Activated CD8-positive, alpha-beta memory T cell treated with anti-CD3 and anti-CD28 coated beads for 1 hour (primary cell): ENCODE measurements at places on chromosomes 11 and 22.

DNA sequence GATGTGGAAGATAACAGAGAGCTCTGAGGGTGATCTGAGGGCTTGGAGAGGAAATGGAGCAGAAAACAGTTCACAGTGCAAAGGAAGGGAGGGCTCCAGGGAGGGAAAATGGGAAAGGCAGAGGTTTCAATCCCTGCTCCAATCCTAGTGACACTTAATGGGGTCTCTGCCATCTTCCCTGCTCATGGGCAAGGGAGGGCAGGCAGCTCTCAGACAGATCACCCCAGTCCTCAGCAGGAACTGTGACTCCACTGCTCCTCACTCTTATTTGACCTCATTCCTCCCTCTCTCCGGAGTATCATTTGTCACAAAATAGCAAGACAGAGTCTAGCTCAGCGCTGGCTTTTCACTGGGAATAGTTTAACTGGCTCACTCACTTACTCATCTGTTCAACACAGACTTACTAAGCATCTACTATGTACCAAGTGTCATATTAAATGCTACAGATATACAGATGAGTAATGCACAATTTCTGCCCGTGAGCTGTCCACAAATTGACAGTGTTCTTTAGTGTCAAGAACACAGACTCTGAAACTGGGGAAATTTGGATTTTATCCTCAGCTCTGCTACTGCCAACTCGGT is 817.4 kb downstream of the OPCML start:
- DNase-seq = no peak

DNA sequence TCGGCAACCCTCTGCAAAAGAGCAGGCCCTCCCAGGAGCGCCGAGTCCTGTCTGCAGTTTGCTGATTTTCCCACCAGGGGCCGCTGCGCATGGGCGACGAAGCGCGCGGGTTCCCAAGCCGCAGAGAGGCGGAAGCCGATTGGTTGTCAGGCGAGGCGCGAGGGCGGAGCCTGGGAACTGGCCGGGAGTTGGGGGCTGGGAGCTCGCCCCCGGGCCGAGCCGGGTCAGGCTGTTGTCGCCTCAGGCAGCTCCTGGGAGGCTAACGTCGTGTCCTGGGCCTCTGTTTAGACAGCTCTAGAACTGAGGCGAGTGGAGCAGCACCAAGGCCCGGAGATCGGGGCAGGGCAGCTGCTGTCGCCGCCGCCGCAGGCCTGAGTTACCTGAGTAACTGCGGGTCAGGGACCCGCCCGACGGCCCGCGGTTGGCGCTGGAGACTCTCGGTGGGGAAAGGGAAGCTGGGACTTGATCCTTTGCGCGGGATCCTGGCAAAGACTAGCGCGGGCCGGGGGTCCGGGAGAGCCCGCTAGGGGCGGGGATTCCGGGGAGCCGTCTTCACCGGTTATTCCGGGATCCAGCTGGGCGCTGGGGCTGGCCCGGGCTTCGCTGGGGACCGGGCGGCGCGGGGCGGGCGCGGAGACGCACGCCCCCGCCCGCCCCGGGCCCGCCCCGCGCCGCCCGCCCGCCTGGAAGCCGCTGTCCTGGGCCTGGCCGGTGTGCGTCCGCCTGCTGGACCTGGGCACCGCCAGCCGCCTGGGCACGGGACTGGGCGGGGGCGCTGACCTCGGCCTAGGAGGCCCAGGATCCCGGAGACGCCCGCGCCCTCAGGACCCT is at the start of gene STIM1:
TSS of gene STIM1 (plus strand) at position 688 of the 831 bp plus-strand sequence. CDS start 607 bp downstream, outside the sequence.
- DNase-seq = peak; percentile 96

GRCh38 chr11:10887307-10887706 is 29.5 kb upstream of the ZBED5 start:
- DNase-seq = no peak

DNA sequence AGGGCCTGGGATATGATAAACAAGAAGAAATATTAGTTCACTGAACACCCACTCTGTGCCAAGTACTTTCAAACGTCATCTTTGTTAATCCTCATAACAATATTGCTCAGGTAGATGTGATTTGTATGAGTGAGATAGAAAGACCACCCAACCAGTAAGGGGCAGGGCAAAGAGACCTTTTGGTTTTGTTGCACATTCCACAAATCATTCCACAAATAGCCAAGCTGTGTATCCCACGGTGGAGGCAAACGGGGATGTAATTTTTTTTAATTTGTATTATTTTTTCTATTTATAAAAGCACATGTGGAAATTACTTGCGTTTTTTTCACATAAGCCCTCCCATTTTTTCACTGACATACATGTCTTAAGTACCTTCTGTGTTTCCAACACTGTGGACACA is 29.0 kb downstream of the LAYN start:
- DNase-seq = no peak

- DNase-seq = no peak
Measured at GRCh38 chr11:26909991-26910591, 83.8 kb upstream of the FIBIN start.

GRCh38 chr22:36237462-36238372 is 1.6 kb downstream of the APOL2 start:
- no peak for DNase-seq

DNA sequence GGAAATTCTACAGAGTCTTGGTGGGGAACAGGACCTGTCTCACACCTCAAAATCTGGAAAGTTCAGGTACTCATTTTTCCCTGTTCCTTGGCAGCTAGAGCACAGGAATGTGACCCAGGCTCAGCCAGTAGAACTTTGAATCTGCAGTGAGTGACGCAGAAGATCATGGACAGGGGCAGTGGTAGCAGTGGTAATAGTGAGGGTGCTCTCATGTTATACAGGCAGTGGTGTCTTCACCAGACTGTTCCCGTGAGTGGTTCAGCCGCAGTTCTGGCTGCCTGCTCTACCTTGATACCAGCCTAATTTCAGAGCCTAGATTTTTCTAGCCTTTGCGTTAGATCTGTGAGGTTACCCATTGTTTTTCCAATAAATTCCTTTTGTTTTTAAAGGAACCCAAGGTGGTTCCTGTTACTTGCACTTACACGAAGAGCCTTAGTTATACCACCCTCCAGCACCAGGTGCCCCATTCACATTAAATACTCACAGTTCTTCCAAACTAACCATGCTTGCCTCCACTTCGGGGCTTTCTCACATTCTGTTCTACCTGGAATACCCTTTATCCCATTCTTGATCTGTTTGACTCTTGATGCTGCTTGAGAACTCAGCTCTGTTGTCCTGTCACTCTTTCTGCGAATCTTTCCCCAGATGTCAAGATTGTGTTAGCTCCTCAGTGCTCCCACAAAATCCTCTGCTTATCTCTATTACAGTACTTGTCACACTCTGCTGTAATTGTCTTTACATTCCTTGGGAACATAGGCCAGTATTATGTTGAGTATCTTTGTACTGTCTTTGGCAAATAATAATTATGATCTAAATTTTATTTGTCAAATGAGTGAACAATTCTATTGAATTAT is 47.8 kb downstream of the SWAP70 start:
- DNase-seq = no peak

GRCh38 chr22:45006964-45007390 is 2.8 kb downstream of the PHF21B start:
- no peak for DNase-seq

DNA sequence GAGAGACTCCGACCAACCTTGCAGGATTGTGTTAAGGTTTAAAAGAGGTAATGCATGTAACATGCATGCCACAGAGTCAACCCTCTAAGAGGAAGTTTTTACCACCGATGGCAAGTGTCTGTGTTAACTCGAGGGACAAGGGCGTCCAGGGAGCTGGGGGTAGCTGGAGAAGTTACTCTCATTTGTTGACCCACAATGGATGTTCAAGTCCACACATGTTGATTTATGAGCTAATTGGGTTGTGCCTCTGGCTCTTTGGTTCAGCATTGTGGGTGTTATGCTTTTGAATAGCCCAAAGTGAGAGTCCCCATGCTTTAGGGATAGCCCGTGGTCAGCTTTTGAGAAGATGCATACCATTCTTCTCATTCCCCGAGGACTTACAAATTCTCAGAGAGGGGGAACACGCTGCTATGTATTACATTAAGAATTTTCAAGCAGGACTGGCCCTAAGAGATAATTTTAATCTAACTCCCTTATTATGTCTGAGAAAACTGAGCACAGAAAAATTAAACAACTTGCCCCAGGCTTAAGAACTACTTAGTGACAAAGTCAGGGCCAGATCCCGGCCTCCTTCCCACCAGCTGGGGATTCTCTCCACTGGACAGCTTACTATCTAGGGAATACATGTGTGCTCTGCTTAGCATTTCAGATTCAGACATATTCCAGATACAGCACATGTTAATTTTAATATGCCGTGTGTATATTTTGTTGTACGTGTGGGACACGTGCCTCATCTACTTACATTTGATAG is 5.2 kb upstream of the PLET1 start:
- DNase-seq = no peak

GRCh38 chr11:70699294-70700221 is 301.2 kb downstream of the CTTN start:
- no peak for DNase-seq

- no peak for DNase-seq
Measured at GRCh38 chr11:13354335-13354734, 76.7 kb downstream of the BMAL1 start.

DNA sequence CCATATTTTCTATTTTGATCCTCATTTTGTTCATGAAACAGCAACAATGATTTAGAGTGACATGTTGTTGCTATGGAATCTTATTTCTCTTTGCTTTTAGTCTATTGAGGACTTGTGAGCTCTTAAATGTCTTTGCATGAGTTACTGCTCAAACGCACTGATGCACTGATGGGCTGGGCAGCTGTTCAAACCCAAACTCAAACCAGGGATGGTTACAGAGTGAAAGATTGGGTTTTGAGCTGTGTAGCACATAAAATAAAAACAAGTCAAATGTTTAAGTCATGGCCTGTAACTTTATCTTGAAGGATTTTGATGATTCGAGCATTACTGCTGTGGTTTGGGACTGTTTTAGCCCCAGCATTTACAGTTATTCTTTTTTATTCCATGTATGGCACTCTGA is 20.1 kb upstream of the NCAM1 start:
- DNase-seq = no peak

GRCh38 chr11:29333993-29334775 is 682.6 kb downstream of the KCNA4 start:
- no peak for DNase-seq

- DNase-seq = no peak
Measured at GRCh38 chr11:92383430-92383829, 158.8 kb downstream of the FAT3 start.
